CD4-positive, alpha-beta memory T cell (primary cell): ENCODE measurements at places on chromosomes 12 and 14. TPM values are rescaled to one million over a fixed set of nuclear protein-coding genes. Genes with fewer than 3 reads are reported as not detected.

DNA sequence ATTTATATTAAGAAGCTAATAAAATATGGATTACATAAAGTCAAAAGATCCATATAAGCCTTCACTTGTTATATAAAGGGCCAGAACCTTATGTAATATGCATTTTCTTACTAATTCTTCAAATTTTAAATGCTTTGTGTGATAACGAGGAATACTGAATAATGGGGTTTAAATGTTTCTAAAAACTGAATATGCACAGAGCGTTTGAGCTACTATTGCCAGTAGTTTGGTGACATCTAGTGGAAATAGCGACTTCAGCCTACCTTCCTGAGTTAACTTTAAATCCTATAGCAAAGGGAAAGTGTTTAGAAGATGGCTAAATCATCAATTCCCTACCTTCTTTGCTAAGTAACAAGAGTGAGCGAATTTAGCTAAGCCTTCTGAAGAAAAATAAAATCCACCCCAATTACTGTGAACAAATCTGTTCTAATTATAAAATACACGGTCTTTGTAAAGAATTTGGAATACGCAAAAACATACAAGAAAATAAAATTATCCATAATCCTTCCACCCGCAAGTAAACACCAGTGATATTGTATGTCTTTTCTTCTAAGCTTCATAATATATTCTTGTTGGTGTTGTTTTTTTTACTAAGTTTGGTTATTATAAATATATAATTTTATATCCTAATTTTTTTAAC lies 115.5 kb upstream of the G2E3 start:
- H3K27me3 ChIP-seq: no peaks in the 10 kb centered on the region
- H3K4me1 ChIP-seq: no peaks in the 10 kb centered on the region
- no peak for DNase-seq
- H3K4me3 ChIP-seq: no peak overlapping the region

GRCh38 chr14:74963705-74964271 lies 8.4 kb upstream of the PGF start:
- no peaks in the 10 kb centered on the region for H3K36me3 ChIP-seq
- no peaks in the 10 kb centered on the region for H3K4me1 ChIP-seq
- H3K27ac ChIP-seq: no peak overlapping the region

Gene MDGA2
- total RNA-seq: not detected

DNA sequence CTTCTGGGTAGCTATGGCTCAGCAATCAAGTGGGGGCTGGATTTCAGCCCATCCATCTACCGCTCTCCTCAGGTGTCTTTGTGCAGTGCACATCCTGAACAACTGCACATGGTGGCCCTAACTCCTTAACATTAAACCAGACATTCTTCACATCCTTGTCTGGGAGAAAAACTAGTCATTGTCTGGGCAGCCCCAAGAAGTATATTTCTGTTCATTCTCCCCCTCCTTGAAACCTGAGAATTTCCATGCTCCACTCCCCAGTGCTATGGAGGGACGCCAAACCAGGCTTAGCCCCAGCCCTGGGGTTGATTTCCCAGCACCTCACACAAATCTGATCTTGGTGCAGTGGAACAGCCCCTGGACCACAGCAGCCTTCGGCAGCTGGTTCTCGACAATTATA lies 13.4 kb downstream of the MYL2 start:
- H3K36me3 ChIP-seq: no peaks in the 10 kb centered on the region
- no peaks in the 10 kb centered on the region for H3K27me3 ChIP-seq
- H3K4me3 ChIP-seq: no peak overlapping the region
- H3K27ac ChIP-seq: no peak overlapping the region
- peaks cover 4% of the 10 kb centered on the region for H3K4me1 ChIP-seq
- DNase-seq: no peak

Gene SMOC1
- not detected for total RNA-seq

GRCh38 chr14:63988579-63988978 lies 135.8 kb downstream of the SYNE2 start:
- no peaks in the 10 kb centered on the region for H3K27me3 ChIP-seq
- no peak for DNase-seq
- no peaks in the 10 kb centered on the region for H3K4me1 ChIP-seq
- H3K4me3 ChIP-seq: no peak overlapping the region

- H3K27ac ChIP-seq: peak overlapping the region; percentile 99
- H3K27me3 ChIP-seq: no peaks in the 10 kb centered on the region
- H3K36me3 ChIP-seq: peaks cover under 1% of the 10 kb centered on the region
- H3K4me1 ChIP-seq: peaks cover 47% of the 10 kb centered on the region
Measured at GRCh38 chr14:77761205-77761931, 412 bp upstream of the SNW1 start.
